8988T (cell line): ENCODE measurements at places on chromosomes 5 and 9.

DNA sequence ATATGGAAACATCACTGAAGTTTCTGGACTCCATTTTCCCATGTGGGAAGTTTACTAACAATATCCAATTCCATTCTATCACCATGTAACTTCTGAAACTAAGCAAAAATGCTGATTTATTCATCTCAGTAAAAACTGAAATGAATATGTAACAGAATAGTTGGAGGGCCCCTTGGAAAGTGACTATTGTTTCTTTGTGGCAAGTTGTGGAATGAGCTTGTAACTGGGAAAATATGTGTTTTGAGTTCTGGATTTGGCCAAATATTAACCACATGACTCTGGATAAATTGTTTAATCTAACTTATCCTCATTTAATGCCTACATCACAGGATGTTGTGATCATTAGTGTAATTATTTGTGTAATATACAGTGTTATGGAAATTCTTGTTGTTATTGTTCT lies 619.3 kb downstream of the TLE4 start:
- DNase-seq: no peak

DNA sequence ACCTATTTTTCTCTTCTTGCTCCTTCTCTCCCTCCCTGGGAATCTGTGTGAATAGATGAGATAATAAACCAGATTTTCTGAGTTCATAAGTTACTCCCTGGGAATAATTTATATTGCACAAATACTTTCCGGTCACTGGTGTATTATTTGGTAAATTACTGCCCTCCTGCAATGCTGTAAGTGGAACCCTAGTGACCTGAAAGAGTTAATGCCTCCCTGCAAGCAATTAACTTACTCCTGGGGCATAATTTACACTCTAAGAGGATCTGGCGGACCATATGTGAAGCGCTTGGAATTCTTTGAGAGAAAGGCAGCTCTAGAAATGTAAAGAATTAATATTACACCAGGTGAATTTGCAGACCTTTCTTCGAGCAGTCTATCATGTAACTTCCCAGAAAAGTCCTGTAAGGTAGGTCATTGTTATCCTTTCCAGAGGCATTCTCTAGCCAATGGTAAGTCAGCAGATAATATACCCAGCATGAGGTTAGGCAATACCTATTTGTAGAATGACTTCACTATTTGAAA lies 7.0 kb upstream of the GDNF start:
- no peak for DNase-seq

- DNase-seq: no peak
Measured at GRCh38 chr5:95060098-95060497, 224.8 kb downstream of the MCTP1 start.

DNA sequence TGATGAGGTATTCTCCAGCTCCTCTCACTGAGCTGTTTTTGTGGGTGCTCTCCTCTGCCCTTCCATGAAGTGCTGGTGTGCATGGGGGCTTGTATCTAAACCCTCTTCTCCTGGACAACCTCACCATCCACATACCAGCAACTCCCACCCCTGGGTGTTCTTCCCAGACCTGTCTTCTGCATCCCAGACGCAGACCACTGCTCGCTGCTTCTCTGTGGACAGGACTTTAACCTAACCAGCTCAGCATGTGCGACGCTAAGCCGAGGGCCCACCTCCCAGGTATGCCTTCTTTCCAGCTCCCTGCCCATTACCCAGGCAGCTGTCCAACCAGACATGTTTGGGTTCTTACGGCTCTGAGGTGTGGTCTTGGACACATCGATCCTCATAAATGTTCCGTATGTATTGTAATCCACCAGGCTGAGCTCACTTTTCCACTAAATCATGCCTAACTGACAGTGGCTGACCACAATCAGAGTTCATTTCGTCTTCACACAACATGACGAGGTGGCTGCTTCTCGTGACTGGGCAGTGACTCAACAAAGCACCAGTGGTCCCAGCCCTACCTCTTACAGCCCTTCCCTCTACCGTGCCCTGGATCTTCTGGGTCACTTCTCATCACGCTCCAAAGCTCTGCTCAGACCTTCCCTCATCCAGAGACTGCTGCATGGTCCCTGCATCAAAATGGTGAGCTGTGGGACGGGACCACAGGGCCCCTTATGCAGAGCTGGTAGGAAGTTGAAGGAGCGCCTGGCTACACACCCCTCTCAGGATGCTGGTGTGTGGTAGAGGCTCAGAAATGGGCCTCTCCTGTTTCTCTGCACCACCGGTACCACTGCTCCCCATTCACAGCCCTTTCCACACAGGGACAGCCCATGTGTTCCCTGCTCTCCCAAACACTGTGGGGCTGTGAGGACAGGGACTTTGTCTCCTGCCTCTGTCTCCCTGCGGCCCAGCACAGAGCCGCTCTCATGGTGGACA lies 9.6 kb upstream of the PTGES2 start:
- DNase-seq: no peak

GRCh38 chr9:86589273-86589672 lies 235.1 kb upstream of the TUT7 start:
- no peak for DNase-seq

DNA sequence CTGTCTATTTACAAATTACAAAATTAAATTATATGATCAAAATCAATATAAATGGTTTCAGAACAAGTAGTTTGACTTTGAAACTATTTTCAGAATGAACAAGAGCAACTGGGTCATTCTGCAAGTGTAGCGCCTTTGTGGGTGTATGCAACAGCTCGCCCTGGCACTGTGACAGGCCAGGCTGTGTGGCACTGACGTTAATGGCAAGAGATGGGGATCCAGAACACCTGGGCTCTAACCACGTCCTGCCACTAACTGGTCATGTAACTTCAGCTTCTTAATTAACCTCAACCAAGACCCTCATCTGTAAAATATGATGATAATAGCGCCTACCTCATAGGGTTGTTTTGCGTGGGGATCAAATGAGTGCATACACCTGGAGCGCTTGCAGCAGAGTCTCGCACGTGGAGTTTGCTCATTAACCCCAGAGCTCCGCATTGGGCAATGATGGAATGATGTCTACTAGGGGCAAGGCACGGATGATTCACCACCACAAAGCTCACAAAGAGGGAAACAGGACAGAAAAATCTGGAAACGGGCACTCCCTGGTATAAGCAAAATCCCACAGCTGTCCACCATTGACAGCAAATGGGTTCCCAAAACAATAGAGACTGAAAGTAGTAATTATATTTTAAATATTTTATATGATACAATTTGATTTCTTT lies 639.4 kb downstream of the SEMA5A start:
- DNase-seq: no peak

GRCh38 chr5:150043657-150044328 lies 42.6 kb downstream of the CSF1R start:
- DNase-seq: no peak

DNA sequence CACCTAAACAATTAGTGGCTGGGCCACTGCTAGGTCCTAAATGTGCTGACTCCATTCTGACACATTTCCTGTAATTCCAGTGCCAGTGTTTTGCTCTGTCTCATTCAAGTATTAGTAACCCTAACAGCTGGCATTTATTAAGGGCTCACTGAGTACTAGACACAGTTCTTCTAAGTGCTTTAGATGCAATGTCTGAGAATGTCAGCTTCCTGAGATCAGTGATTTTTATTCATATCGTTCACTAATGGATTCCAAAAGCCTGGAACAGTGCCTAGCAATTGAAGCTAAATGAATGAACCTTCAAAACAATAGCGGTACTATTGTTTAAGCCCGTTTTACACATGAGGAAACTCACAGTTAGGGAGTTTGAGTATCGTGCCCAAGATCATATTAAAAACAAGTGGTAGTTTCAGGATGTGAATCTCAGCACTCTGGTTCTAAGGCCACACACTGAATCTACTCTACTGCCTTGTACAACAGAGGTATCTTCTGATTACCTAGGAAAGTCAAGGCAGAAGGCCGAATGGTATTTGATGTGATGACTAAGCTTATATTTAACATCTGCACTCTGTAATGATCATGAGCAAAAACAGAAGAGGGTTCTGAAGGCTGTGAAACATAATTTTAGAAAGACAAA lies 304.0 kb downstream of the PJA2 start:
- no peak for DNase-seq

- DNase-seq: no peak
Measured at GRCh38 chr9:105282870-105283621, 38.6 kb downstream of the SLC44A1 start.

DNA sequence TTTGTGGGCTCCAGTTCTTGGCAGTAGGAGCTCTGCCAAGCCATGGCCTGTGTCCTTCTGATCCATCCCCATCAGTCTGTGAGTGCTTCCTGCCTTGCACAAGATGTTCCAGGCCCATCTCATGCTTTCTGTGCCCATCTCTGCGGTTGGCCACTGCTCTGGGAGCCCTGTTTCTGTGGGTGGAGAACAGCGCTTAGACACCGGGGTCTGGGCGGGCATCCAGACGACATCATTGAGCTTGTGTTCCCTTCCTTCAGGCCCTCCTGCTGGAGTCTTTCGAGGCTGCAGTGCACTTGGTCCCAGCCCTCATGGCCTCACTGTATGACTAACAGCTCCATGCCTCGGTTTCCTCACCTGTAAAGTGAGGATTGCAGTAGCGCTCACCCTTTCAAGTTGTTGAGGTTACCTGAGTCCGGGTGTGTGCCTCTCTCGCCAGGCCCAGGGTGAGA lies 14.9 kb upstream of the CARD19 start:
- no peak for DNase-seq

- no peak for DNase-seq
Measured at GRCh38 chr9:7402334-7403027, 397.1 kb downstream of the DMAC1 start.

DNA sequence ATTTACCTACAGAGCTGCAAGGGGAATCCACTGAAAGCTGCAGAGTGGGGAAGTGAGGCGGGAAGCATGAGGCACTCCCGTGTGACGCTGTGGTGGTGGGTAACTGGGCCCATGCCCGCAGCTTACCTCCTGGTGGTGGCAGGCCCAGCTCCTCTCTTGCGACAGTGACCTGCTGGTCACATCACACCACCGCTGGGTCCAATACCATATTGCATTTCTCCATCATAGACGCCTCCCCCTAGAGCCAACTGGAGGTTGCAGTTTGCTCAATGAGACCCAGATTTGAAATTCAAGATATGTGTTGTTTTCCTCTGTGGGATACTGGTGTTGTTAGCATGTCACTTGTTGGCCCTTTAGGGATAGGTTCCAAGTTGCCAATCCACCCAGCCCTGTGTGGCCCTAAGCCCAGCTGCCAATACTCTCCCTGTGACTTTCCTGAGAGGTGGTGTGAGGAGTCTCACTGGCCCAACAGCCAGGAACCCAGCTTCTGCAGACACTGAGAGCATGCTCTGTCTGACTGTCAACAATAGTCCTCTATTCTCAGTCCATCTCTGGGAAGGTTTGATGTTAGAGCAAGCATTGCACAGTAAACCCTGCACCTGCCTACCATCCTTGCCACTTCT lies 428.3 kb downstream of the GADD45G start:
- DNase-seq: no peak
